ENCODE measurements at places on chromosomes 3 and 15.

DNA sequence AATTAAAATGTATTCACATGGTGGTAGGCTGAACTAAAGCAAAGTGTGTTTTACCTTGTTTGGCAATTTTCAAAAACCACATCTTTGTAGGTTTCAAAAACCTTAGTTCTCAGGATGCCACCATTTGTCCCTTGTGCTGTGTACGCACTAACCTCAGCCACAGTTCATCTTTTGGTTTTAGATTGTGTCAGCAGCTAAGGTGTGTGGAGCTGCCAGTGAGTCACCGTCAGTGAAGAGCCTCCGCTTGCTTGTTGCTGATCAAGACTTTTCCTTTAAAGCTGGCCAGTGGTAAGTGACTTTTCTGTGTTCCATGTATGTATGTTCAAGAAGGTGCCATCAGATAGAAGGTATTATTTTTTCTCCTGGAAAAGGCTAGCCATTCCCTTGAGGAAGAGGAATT is 21.1 kb downstream of the OXNAD1 start:
- no peak for DNase-seq

GRCh38 chr3:40321818-40322217 is 12.3 kb downstream of the EIF1B start:
- no peak for DNase-seq

GRCh38 chr15:32683906-32684584 is 33.8 kb upstream of the GREM1 start:
- no peak for DNase-seq

DNA sequence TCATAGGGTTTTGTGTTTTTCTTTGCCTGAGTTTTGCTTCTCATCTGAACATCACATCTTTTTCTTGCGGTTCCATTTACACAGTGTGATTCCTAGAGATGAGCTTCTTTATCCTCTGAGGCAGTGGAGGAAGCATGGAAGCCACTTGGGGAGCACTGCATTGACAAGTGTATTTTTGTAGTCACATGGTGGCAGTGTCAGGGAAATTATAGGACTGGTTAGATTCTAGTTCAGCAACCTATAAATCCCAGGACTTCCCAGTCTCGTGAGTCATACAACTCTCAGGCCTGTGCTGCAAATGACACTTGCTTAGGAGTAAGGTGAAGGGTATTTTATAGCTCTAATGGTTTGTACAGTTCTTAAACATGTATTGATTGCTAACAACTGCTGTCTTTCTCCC is 58.4 kb downstream of the RBM6 start:
- DNase-seq, result no peak

DNA sequence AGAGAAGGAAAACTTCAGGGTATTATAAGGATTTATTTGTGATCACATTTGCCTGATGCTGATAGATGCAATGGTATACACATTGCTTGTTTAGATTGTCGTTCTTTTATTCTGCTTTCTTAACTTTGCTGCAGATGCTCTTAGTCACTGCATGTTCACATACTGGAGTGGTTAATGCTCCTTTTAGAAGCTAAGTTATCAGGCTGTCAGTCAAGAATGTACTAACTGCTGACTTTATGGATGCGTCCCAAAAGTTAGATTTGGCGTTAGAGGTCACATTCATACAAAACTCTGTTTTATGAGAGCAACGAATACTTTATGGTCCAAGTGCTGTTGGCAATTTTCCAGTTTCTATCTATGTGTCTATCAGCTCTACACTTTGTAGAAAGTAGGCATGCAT is 160.7 kb downstream of the BBX start:
- DNase-seq, result no peak

- DNase-seq, result no peak
Observed at GRCh38 chr15:32871883-32872282, 154.1 kb downstream of the GREM1 start.

- DNase-seq, result no peak
Observed at GRCh38 chr3:64190517-64191515, 34.5 kb downstream of the PRICKLE2 start.

DNA sequence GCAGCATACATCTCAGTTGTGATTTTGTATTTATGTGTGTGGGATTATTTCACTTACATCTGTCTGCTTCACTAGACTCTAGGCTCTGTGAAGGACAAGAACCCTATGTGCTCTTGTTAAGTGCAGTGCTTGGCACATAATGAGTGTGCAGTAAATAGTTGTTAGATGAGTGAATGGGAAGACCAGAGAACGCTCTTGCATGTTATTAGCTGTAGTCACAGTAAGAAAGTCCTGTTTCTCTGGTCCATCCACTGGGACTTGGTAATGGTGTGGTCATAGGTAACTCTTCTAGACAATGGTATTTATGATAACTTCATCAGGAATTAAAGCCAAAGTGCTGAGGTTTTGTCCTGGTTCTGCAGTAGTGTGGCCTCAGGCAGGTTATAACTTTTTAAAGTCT is 1.4 kb upstream of the AQP9 start:
- DNase-seq, result no peak

- DNase-seq, result no peak
Observed at GRCh38 chr3:184383033-184383740, 3.3 kb downstream of the CHRD start.

DNA sequence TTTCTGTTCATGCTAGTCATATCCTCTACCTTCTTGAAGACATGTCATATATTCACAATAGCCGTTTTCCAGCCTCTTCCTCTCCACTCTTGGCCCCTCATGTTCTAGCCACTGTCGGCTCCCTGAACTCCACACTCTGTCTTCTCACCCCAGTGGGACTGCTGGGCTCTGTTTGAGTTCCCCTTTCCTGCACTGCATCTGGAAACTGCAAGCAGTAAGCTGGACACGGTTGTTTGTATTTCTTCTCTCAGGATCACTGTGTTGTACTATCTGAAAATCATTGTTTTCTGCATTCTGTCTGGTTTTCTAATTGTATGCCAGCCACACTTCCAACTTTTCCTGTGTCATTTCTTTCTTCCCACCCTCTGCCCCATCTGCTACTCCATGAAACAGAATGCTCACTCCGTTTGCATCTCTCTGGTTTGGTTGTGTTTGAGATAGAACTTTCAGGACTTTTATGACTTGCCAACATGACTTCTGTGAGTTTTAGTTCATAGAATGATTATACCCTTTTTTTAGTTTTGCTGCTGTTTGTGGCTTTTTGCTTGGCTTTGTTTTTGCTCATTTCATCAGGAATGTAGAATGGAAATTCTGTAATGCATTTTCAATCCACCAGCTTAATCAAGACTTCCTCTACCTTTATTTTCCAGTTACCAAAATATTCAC is 192.3 kb downstream of the PLCL2 start:
- no peak for DNase-seq

DNA sequence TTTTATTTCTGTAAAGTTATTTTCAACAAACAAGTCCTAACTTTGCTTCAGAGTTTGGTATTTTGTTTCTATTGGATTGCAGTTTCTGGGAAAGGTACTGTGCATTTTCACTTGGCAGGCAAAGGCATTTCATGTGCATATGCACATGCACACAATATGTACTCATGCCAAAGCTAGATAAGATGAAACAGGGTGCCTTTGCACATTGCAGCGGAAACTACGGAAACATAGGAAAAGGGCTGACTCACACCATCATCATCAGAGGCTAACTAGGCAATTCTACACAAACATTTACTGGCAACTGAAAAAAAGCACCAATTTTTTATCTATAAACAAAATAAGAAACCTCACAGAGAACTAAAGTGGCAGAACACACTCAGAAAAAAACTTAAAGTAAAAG is 550.6 kb upstream of the NECTIN3 start:
- no peak for DNase-seq

- DNase-seq, result no peak
Observed at GRCh38 chr15:85709250-85709649, 85.5 kb downstream of the KLHL25 start.

DNA sequence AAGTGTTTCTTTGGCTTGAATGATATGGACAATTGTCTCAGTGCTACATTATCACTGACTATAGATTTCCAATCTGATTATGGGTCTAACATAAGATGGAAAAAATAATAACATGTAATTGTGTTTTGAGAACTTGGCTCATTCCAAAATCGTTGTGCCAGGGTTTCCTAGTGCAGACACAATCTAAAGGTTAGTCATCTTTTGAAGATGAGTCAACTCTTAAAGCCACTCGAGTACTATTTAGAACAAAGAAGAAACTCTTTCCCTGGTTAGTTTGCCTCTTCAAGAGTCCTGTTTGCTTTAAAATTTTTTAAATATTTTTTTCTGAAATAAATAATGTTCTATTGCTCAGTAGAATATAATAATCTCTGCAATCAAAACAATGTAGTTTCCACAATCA is 301.0 kb downstream of the CADM2 start:
- no peak for DNase-seq

GRCh38 chr3:12753275-12754028 is 5.6 kb downstream of the TMEM40 start:
- no peak for DNase-seq

- DNase-seq, result peak; percentile 23
Observed at GRCh38 chr15:27059610-27060202, 88.7 kb downstream of the GABRG3 start.

GRCh38 chr3:128482666-128483656 is 10.0 kb downstream of the GATA2 start:
- DNase-seq, result no peak

GRCh38 chr3:145906301-145906700 is 254.7 kb downstream of the PLOD2 start:
- DNase-seq, result no peak

Measured in LoVo (cell line).